CD8-positive, alpha-beta T cell (primary cell): ENCODE measurements at places on chromosomes 11 and 22.

DNA sequence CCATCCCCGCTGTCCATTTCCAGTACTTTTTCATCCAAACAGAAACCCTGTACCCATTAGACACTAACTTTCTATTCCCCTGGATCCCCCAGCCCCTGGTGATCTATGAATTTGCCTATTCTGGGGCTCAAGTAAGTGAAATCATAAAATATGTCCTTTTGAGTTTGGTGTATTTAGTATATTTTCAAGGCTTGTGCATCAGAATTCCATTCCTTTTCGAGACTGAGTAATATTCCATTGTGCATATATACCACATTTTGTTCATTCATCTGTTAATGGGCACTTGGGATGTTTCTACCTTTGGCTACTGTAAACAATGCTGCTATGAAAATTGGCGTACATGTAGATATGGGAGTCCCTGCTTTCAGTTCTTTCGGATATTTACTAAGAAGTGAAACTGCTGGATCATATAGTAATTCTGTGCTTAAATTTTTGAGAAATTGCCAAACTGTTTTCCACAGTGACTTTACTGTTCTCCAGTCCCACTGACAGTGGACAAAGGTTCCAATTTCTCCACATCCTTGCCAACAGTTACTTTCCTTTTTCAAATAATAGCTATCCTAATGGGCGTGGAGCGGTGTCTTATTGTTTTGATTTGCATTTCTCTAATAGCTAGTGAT, 16.1 kb downstream of the APLP2 start:
- no peak for DNase-seq

- DNase-seq: no peak
These were observed 479 bp downstream of the MMP3 start for GRCh38 chr11:102842930-102843329.

- no peak for DNase-seq
These were observed 43.8 kb downstream of the FLI1 start for GRCh38 chr11:128737704-128738103.

GRCh38 chr11:45798793-45799441, 6.0 kb upstream of the SLC35C1 start:
- DNase-seq: no peak

DNA sequence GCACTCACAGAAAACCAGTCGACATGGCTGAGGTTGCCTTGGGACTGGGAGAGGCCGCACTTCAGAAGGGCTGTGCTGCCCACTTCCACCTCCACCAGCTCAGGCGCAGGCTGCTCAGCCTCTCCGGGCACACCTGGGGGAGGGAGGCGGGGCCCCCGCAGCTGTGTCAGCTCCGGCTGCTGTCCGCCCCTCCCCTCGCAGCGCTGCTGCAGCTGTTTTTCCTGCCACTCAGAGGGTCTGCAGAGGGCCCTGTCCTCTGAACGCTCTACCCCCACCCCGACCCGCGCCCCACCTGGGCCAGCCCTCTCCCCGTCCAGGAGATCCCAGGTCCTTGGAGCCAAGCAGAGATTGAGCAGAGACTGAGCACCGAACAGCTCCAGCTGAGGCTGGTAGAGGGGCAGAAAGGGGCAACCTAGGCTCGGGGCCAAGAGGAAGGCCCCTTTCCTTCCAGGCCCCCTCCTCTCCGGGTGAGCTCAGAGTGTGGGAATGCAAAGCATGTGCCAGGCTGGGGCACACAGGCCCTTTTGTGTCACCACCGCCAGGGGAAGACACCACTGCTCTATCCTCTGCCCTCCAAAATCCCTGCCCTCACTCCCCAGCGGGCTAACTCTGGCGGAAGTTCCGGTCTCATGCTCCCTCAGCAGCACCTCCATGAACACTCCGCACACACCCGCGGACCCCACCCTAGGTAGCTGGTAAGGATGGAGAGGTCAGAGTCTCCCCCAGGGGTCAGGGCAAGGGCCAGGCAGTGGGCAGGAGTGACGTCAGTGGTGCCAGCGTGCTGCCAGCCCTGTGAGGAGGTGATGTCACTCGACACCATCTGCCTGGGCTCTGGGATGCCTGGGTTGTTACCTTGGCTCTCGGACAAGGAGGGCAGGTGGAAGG, 1.6 kb downstream of the MCAM start:
- DNase-seq: peak; percentile 45

GRCh38 chr22:40626851-40627250, 9.7 kb downstream of the MRTFA start:
- DNase-seq: no peak

GRCh38 chr11:101686514-101686913, 102.7 kb upstream of the TRPC6 start:
- no peak for DNase-seq

DNA sequence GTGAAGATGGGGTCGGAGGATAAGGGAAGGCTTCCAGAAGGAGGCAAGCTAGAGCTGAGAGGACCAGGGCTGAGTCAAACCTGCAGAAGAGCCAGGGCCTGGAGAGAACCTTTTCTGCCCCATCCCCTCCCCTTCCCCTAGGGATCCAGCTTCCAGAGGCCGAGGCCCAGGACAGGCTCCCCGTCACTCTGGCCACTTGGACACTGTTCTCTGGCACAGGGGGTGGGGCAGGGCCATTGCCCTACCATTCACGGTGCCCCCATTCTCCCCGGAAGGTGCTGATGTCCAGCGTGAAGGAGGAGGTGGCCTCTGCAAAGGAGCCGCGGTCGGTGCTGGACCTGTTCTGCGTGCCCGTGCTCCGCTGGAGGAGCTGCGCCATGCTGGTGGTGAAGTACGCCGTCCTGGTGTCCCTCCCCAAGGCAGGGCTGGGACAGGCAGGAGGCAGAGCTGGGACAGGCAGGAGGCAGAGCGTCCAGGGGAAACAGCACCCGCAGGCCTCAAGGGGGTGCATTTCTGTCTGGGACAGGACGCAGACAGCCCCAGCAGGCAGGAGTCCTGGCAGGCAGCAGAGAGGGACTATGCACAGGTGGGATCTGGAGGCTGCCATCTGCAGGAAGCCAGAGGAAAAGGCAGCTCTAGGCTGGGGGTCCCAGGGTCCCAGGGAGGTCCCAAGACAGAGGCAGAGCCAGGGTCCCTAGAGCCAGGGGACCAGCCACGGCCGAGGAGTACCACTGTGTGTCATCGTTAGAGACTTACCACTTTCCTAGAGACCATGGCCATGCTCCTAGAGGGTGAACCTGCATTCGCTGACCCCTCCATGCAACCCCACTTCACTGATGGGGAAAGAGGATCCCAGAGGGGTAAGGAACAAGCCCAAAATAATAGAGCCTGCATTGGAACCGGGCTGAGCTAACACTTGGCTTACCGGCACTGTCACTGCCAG, 25.8 kb upstream of the SLC22A12 start:
- DNase-seq: no peak
